ENCODE measurements at places on chromosomes 6 and 20.

DNA sequence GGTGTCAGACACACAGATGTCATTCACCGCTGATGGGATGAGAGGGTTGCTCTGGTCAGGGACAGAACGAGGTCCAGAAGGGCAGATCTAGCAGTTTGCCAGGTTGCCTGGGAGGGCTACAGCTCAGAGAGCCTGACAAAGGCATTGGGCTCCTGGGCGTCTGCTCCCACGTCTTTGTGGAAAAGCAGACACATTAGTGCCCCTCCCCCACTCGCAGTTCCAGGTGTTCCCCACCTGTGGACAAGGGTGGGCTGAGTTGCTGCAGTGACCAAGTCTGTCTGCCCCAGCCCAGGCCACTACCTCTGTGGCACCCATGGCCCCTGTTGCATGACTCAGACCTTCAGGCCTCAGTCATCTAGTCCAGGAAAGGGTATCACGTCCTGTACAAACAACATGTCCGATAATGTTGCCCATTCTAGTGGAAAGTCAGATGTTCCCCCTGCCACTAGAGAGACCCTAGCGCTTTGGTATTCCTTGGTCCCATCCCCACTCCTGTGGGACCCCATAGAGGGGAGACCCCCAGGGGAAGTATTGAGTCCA is 37.4 kb downstream of the WRNIP1 start:
- no peak for DNase-seq

- no peak for DNase-seq
Observed at GRCh38 chr6:44642349-44642748, 254.8 kb downstream of the CDC5L start.

- DNase-seq: no peak
Observed at GRCh38 chr6:139528471-139528870, 154.0 kb upstream of the CITED2 start.

DNA sequence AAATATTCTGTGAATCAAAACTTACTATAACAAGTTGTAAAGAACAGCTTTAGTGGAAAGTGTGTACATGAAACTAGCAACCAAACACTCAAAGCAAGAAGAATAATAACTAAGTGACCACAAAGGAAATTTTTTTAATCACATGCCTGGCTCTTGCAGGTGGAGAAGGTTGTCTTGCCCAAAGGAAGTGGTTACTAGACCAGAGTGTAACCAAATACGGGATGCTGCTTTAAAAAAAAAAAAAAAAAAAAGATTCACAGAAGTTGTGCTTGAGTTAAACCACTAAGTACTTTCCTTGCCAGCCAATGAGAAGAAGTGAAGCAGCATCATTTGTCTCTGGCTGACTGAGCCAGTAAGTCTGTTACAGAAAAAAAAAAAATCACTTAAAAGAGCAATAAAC is 19.1 kb upstream of the HLA-DQB1 start:
- no peak for DNase-seq

DNA sequence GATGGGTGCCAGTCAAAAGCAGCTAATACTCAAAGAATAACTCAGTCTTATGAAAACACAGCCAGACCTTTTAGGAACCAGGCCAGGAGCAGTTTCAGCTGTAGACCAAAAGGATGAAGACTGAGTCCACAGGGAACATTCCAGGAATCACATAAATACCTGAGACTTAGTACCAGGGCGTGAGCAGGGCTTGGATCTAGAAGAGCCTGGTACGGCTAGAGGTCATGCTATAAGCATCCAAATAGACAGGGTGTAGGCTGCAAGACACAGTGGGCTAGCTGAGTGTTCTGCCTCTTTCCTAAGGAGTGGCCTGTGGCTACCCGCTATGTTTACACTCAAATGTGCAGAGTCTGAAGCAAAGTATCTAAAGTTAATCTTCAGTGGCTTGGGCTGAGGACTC is 29.5 kb upstream of the LRRC1 start:
- no peak for DNase-seq

DNA sequence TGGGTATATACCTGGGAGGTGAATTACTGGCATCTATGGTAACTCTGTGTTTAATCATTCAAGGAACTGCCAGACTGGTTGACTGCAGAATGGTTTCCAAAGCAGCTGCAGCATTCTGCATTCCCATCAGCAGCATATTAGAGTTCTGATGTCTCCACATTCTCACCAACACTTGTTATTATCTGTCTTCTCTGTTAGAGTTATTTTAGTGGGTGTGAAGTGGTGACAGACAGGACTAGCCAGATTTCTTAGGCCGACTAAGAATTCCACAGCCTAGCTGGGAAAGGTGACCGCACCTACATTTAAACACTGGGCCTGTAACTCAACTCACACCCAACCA is 110.9 kb downstream of the TMEM170B start:
- no peak for DNase-seq

GRCh38 chr6:83838727-83839126 is 14.4 kb upstream of the RIPPLY2 start:
- no peak for DNase-seq

DNA sequence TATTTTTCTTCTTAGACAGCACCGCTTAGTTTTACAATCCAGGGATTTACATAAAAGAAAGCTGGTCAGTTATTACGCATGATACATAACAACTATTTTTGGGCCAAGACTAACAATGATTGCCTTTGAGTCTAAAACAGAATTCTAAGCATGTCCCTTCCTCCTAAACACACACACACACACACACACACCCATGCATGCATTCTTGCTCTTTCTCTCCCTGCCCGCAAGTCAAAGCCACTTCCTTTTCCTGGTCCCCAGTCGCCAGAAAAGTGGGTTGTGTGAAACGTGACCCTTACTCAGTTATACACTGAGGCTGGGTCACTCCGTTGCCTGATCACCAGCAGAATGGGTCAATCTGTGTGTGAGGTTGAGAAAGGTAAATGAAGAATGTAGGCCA is 31.4 kb downstream of the FYN start:
- peak; percentile 60 for DNase-seq

- no peak for DNase-seq
Observed at GRCh38 chr20:40322941-40323340, 366.1 kb downstream of the MAFB start.

GRCh38 chr6:41073968-41074691 is 1.4 kb downstream of the NFYA start:
- no peak for DNase-seq

DNA sequence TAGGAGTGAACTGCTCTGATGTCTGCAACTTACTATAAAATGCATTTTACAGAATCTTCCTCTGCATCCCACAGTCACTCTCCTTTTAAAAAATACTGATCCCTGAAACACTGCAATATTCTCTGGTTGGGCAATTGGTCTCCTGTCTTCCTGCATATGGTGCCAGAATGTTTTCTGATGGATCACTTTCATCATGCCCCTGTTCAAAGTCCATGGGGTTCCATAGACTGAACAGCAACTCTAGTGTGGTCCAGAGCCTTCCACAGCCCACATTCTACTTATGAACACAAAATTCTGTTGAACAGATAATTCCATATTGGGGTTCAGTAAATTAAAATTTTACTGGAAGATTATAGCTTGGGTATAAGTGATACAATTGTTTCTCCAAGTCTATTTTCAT is 11.0 kb downstream of the GSTA2 start:
- DNase-seq: no peak

- no peak for DNase-seq
Observed at GRCh38 chr6:144305985-144306384, 20.9 kb downstream of the UTRN start.

- DNase-seq: no peak
Observed at GRCh38 chr6:80607811-80608391, 501.4 kb downstream of the BCKDHB start.
